ENCODE measurements at places on chromosomes 5 and 9. TPM values are rescaled to one million over a fixed set of nuclear protein-coding genes. Genes with fewer than 3 reads are reported as not detected.

GRCh38 chr5:305050-305449 lies 16.5 kb upstream of the AHRR start:
- H3K36me3 ChIP-seq: no peaks in the 10 kb centered on the region
- H3K27ac ChIP-seq: no peak overlapping the region
- peaks cover 3% of the 10 kb centered on the region for H3K4me1 ChIP-seq
- DNase-seq: no peak

Gene RNF180
- 9.1 TPM for total RNA-seq

GRCh38 chr5:186091-187041 lies 4.9 kb upstream of the LRRC14B start:
- H3K4me3 ChIP-seq: no peak overlapping the region
- H3K27ac ChIP-seq: no peak overlapping the region
- H3K36me3 ChIP-seq: no peaks in the 10 kb centered on the region
- peaks cover 22% of the 10 kb centered on the region for H3K4me1 ChIP-seq
- DNase-seq: no peak

DNA sequence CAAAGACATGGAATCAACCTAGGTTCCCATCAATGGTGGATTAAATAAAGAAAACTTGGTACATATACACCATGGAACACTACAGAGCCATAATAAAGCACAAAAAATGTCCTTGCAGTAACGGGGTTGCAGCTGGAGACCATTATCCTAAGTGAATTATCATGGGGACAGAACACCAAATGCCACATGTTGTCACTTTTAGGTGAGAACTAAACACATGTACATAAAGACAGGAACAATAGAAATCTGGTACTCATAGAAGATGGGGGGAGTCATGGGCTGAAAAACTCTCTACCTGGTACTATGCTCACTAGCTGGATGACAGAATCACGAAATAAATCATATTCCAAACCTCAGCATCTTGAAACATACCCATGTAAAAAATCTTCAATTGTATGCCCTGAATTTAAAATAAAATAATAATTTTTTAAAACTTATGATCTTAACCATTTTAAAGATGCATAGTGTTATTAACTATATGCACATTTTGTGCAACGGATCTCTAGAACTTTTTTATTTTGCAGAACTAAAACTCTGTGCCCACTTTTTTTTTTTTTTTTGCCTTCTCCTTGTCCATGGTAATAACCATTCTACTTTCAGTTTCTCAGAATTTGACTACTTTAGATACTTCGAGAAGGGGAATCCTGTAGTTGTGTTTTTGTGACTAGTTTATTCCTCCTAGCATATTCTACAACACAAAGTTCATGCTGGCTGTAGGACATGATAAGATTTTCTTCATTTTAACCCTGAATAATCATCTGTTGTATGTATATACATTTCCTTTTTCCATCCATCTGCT lies 1081.6 kb upstream of the ACO1 start:
- H3K4me3 ChIP-seq: no peak overlapping the region
- H3K36me3 ChIP-seq: no peaks in the 10 kb centered on the region
- DNase-seq: no peak
- H3K4me1 ChIP-seq: peaks cover 7% of the 10 kb centered on the region
- H3K27me3 ChIP-seq: no peaks in the 10 kb centered on the region
- no peak overlapping the region for H3K27ac ChIP-seq

GRCh38 chr9:80004714-80005113 lies 432.9 kb downstream of the TLE4 start:
- no peak for DNase-seq
- H3K4me3 ChIP-seq: no peak overlapping the region
- no peaks in the 10 kb centered on the region for H3K27me3 ChIP-seq
- no peak overlapping the region for H3K27ac ChIP-seq

DNA sequence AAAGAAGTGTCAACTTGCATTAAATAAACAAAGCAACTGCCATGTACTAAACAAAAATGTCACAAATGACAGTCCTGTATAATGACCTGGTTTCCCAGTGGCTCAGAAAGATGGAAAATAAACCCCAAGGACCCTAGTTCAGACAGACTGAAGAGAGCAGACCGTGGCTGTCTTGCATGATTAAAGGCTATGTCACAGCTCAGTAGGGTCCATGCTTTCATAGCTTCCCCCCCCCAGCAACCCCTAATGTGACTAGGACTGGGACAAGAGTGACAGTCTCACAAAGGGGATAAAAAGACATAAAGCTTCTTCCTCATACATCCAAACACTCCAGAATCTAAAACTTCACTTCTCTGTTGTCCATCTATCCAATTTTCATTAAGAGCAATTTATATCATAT lies 113.6 kb downstream of the NR6A1 start:
- H3K4me1 ChIP-seq: peaks cover 31% of the 10 kb centered on the region
- no peak overlapping the region for H3K27ac ChIP-seq
- H3K36me3 ChIP-seq: no peaks in the 10 kb centered on the region
- peaks cover 1% of the 10 kb centered on the region for H3K27me3 ChIP-seq

Gene IGFBPL1
- total RNA-seq: 590 TPM

- peaks cover 5% of the 10 kb centered on the region for H3K27me3 ChIP-seq
- peaks cover 31% of the 10 kb centered on the region for H3K4me1 ChIP-seq
- no peak overlapping the region for H3K27ac ChIP-seq
- no peak overlapping the region for H3K4me3 ChIP-seq
These were observed 46.1 kb downstream of the MVB12B start for GRCh38 chr9:126372716-126373115.

Gene PCSK5
- 9.6 TPM for total RNA-seq

Gene IL9
- not detected for total RNA-seq

DNA sequence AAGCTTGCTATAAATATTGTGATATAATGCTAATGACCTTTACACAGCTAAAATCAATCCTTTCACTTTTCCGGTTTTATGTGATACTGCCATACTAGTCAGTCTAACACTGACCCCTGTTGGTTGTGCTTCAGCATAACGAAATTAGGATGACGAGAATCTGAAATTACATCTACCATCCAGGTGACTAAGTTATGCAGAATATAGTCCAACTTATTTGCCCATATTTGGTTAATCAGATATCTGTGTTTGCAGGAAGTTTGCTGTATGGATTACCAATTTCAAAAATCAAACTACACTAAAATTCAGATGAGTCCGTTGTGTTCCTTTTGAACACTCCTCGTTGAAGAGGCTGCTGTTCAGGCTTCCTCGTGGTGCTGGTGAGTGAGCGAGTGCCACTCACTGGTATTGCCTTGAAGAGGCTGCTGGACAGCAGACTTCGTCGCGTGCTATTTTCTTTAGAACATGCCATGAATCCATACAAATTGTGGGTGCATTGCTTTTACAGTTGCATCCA lies 32.5 kb downstream of the TENT4A start:
- H3K27ac ChIP-seq: no peak overlapping the region
- no peaks in the 10 kb centered on the region for H3K36me3 ChIP-seq
- H3K27me3 ChIP-seq: peaks cover 2% of the 10 kb centered on the region

DNA sequence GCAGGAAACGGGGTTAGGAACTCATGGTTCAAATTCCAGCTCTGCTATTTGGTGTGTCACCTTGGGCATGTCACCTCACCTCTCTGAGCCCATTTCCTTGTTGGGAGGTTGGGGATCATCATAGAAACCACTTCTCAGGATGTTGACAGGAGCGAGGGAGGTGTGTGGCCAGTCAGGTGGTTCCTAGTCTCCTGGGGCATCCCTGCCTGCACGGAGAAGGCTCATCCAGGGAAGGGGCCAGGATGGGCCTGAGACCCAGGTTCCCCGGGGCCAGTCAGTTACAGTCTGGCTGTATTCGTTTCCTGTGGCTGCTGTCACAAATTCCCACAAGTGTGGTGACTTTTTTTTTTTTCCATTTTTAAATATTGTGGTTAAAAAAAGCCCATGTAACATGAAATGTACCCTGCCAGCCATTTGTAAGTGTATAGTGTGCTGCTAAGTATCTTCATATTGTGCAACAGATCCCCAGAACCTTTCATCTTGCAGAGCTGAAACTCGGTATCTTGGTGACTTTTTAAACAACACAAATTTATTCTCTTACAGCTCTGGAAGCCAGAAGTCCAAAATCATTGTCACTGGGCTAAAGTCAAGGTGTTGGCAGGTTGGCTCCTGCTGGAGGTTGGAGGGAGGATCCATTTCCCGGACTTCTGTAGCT lies 78.7 kb upstream of the UNC5A start:
- peaks cover 9% of the 10 kb centered on the region for H3K36me3 ChIP-seq
- DNase-seq: no peak
- peaks cover 15% of the 10 kb centered on the region for H3K27me3 ChIP-seq

Gene VCP
- total RNA-seq: 297 TPM

GRCh38 chr9:77975806-77976205 lies 55.8 kb downstream of the GNAQ start:
- H3K4me3 ChIP-seq: no peak overlapping the region
- no peak for DNase-seq
- no peaks in the 10 kb centered on the region for H3K36me3 ChIP-seq
- no peaks in the 10 kb centered on the region for H3K27me3 ChIP-seq

DNA sequence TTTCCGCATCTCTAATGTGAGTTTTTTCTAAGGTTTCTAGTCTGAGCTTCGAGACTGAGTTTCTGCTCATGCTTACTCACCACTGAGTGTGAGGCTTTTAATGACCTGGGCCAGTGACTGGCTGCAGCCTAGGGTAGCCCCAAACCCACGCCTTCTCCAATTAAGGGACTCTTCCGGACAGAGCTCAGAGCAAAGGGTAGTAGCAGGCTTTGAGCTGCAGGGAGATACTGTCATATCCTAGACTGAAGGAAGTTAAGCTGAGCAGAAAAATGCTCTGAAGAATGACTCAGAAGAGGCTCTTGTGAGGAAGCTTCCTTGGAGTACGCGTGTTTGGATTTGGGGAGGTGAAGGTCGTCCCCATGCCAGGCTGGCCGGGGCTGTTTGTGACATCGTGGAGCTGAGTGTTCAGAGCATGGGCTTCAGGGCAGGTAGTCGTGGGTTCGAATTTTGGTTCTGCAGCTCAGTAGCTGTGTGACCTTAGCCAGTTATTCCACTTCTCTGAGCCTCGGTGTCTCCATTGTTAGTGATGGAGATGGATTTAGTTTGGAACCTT lies 3.5 kb downstream of the USP20 start:
- DNase-seq: no peak
- peaks cover 30% of the 10 kb centered on the region for H3K4me1 ChIP-seq
- H3K4me3 ChIP-seq: peak overlapping the region; percentile 52
- no peaks in the 10 kb centered on the region for H3K36me3 ChIP-seq

Gene PCDHGA7
- 4.2 TPM for total RNA-seq

GRCh38 chr9:1025131-1025530 lies 25.0 kb upstream of the DMRT2 start:
- H3K4me3 ChIP-seq: no peak overlapping the region
- no peak overlapping the region for H3K27ac ChIP-seq
- peaks cover 2% of the 10 kb centered on the region for H3K27me3 ChIP-seq
- peaks cover 5% of the 10 kb centered on the region for H3K4me1 ChIP-seq
- H3K36me3 ChIP-seq: no peaks in the 10 kb centered on the region

Gene RBM18
- 27.3 TPM for total RNA-seq
